ENCODE measurements at places on chromosomes 16 and 17. TPM values are rescaled to one million over a fixed set of nuclear protein-coding genes. Genes with fewer than 3 reads are reported as not detected.

- no peak overlapping the region for H3K27ac ChIP-seq
- no peaks in the 10 kb centered on the region for H3K27me3 ChIP-seq
- no peak for DNase-seq
- peaks cover 4% of the 10 kb centered on the region for H3K36me3 ChIP-seq
Observed at GRCh38 chr17:31299624-31300023, 2.6 kb upstream of the OMG start.

GRCh38 chr17:76535788-76536510 is 1.6 kb downstream of the CYGB start:
- peaks cover 28% of the 10 kb centered on the region for H3K27me3 ChIP-seq

GRCh38 chr16:49261930-49262329 is 19.7 kb downstream of the CBLN1 start:
- DNase-seq, result no peak
- H3K36me3 ChIP-seq, result no peaks in the 10 kb centered on the region
- H3K4me3 ChIP-seq, result no peak overlapping the region
- H3K27me3 ChIP-seq, result no peaks in the 10 kb centered on the region
- no peak overlapping the region for H3K27ac ChIP-seq

DNA sequence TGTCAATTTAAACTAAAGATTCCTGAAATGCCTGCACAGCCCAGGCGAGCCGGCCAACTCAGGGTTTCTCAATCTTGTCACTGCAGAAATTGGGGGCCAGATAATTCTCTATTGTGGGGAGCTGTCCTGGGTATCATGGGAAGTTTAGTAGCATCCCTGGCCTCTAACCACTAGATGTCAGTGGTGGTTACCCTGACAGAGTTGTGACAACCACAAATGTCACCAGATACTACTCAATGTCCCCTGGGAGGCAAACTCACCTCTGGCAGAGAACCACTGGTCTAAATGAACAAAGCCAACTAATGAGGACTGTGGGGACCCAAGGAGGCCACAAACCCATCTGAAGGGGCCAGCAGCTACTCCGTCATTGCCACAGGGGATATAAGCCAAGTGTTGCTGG is 90.9 kb downstream of the MYH11 start:
- no peaks in the 10 kb centered on the region for H3K36me3 ChIP-seq
- H3K4me1 ChIP-seq, result no peaks in the 10 kb centered on the region
- DNase-seq, result peak; percentile 56
- H3K27ac ChIP-seq, result no peak overlapping the region
- H3K27me3 ChIP-seq, result no peaks in the 10 kb centered on the region
- H3K4me3 ChIP-seq, result no peak overlapping the region

The TPSD1 gene
- not detected for total RNA-seq

The PHB1 gene
- 111 TPM for total RNA-seq

- no peaks in the 10 kb centered on the region for H3K36me3 ChIP-seq
- H3K4me3 ChIP-seq, result no peak overlapping the region
- no peak for DNase-seq
- H3K27me3 ChIP-seq, result no peaks in the 10 kb centered on the region
- no peaks in the 10 kb centered on the region for H3K4me1 ChIP-seq
Observed at GRCh38 chr17:58944166-58944565, 162.5 kb downstream of the TRIM37 start.

GRCh38 chr17:42660692-42661345 is 1.7 kb downstream of the TUBG2 start:
- DNase-seq, result no peak
- no peak overlapping the region for H3K4me3 ChIP-seq
- H3K36me3 ChIP-seq, result peaks cover 32% of the 10 kb centered on the region
- H3K4me1 ChIP-seq, result peaks cover 6% of the 10 kb centered on the region
- no peaks in the 10 kb centered on the region for H3K27me3 ChIP-seq

The CHST4 gene
- total RNA-seq, result 0.04 TPM

DNA sequence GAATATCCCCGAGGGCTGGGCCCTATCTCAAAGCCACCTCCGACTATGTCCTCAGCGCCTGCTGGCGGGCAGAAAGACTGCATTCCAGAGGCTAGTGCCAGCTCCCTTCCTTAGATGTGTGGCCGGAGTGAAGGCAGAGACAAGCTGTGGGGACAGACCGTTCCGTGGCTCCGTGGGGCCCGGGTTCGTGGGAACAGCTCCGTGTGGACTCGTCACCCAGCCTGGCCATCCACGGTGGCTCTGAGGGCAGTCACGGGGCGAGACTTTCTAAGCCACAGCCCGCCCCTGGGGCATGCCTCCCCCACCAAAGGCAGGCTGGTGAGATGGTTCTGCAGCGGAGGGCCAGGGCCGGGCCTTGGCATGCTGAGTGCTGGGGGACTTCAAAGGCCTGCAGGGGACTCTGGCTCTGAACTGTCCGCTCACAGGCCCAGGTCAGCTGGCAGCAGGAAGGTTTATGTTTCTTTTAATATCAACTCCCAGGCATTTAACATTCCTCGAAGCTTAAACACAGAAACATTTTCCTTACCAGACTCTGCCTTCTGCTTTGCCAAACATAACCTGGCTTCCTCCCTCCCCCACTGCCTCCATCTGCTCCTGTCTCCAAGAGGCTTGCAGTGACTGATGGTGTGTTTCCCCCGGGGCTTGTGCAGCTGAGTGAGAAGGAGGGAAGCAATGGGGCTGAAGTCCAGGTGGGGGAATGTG is 50.4 kb downstream of the TIMM22 start:
- peaks cover 39% of the 10 kb centered on the region for H3K4me1 ChIP-seq
- DNase-seq, result no peak
- no peak overlapping the region for H3K4me3 ChIP-seq

The NAGS gene
- total RNA-seq, result 0.58 TPM

The TMEM98 gene
- total RNA-seq, result 40.5 TPM

- no peak overlapping the region for H3K27ac ChIP-seq
- H3K27me3 ChIP-seq, result no peaks in the 10 kb centered on the region
- DNase-seq, result no peak
- H3K36me3 ChIP-seq, result peaks cover 10% of the 10 kb centered on the region
- peaks cover 12% of the 10 kb centered on the region for H3K4me1 ChIP-seq
- H3K4me3 ChIP-seq, result no peak overlapping the region
Observed at GRCh38 chr17:10699856-10700255, 2.5 kb downstream of the ADPRM start.

- H3K4me3 ChIP-seq, result no peak overlapping the region
- H3K27me3 ChIP-seq, result no peaks in the 10 kb centered on the region
- no peak overlapping the region for H3K27ac ChIP-seq
- peak; percentile 67 for DNase-seq
- no peaks in the 10 kb centered on the region for H3K36me3 ChIP-seq
Observed at GRCh38 chr16:64339052-64339770, 782.7 kb downstream of the CDH11 start.

The ABCA9 gene
- 13.4 TPM for total RNA-seq

The CCL2 gene
- total RNA-seq, result 53.8 TPM

DNA sequence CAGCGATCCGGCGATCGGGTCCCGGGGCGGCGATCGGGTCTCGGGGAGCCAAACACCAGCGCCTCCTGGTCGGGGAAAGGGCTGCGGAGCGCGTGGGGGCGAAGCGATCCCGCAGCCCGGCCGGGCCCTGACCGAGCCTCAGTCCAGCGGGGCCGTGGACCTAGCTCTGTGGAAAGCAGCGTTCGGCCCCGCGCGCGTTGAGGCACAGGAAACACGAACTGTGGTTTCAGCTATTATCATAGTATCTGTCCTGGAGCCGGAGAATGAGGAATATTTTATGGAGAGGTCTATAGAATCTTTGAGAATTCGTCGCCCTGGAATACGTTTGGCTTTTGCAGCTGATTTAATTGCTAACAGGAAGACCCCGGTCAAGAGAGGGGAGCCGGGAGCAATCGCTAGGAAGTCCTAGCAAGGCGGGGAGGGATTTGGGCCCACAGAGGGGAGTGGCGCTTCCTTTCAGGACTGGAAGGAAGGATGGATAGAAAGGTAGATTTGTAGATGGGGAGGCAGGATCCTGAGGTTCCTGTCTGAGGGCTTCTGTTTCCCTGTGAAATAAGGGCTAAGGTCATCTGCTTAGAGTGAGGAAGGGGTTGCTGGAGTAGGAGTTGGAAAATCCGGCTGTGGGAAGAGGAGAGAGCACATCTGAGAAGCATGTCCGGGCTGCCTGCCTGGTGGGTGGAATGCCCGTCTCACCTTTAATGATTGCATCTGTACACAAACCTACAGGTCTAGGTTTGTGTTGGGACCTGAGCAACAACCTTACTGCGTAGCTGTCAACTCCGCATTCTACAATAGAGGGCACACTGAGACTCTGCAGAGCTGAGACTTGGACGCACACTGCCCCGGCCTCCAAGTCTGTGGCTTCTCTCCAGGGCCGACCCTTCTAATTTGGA is 770 bp downstream of the CCNF start:
- peaks cover 21% of the 10 kb centered on the region for H3K4me1 ChIP-seq
- peak; percentile 40 for DNase-seq
- H3K27ac ChIP-seq, result no peak overlapping the region
- H3K27me3 ChIP-seq, result no peaks in the 10 kb centered on the region

GRCh38 chr17:72338847-72339790 is 218.3 kb downstream of the SOX9 start:
- DNase-seq, result peak; percentile 69
- peaks cover 22% of the 10 kb centered on the region for H3K4me1 ChIP-seq
- no peak overlapping the region for H3K4me3 ChIP-seq

GRCh38 chr17:64777415-64778239 is 115.5 kb upstream of the SMURF2 start:
- H3K27ac ChIP-seq, result peak overlapping the region; percentile 67
- peaks cover 48% of the 10 kb centered on the region for H3K27me3 ChIP-seq
- peak overlapping the region; percentile 34 for H3K4me3 ChIP-seq
- peak; percentile 73 for DNase-seq
- peaks cover 75% of the 10 kb centered on the region for H3K4me1 ChIP-seq

- H3K4me1 ChIP-seq, result peaks cover 22% of the 10 kb centered on the region
- H3K27me3 ChIP-seq, result no peaks in the 10 kb centered on the region
- peaks cover 5% of the 10 kb centered on the region for H3K36me3 ChIP-seq
- peak; percentile 73 for DNase-seq
Observed at GRCh38 chr17:35243561-35244340, 879 bp downstream of the SLFN5 start.

All from muscle of leg (tissue), 16 donors.